Fibroblast of skin of abdomen (primary cell): ENCODE measurements at places on chromosomes 5 and 9.

- DNase-seq: no peak
Observed at GRCh38 chr5:103561685-103562452, 720 bp downstream of the NUDT12 start.

DNA sequence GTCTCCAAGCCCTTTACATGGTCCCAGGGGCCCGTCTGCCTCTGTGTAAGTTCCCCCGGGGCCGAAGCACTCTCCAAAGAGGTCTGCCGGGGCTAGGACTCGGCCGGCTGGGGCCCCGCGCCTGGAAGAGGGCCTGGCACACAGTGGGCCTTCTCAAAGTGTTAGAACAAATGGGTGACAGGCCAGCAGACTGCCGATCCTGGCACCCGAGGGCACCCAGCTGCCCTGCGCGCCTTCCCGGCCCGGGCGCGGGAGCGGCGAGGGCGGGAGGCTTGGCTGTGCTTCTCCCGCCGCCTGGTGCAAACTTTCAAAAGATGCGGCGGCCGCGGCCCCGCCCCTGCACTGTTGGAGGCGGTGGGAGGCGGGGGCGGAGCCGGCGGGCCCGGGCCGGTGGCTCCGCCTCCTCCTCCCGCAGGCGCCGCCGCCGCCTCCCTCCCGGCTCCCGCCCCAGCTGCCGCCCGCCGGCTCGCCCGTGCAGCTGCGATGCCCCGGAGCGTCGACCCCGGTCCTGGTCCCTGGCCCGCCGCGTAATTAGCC lies at the start of gene NEURL1B:
TSS of gene NEURL1B (plus strand) at position 442 of the 537 bp plus-strand sequence. CDS start 144 bp downstream, outside the sequence.
- peak; percentile 66 for DNase-seq

GRCh38 chr9:100671898-100672297 lies 94.0 kb downstream of the CAVIN4 start:
- no peak for DNase-seq

GRCh38 chr5:62494772-62495171 lies 82.2 kb downstream of the IPO11 start:
- DNase-seq: no peak

DNA sequence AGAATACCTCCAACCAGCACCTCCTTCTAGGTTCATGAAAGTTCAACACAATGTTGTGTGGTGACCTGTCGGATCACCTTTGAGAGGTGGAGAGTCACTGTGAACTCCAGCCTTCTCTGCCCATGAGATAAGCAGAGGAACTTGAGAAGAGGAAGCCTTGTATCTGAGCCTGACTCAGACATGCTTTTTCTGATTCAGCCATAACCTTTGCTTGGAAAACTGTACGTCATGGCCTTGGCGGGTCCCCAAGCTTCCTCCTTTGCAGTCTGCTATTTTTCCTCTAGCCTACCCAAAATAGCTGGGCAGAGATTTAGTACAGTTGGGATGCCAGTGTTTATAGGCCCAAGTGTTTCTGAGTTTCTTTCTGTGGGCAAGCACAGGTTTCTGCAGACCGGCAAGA lies 274.7 kb downstream of the CETN3 start:
- peak; percentile 36 for DNase-seq

DNA sequence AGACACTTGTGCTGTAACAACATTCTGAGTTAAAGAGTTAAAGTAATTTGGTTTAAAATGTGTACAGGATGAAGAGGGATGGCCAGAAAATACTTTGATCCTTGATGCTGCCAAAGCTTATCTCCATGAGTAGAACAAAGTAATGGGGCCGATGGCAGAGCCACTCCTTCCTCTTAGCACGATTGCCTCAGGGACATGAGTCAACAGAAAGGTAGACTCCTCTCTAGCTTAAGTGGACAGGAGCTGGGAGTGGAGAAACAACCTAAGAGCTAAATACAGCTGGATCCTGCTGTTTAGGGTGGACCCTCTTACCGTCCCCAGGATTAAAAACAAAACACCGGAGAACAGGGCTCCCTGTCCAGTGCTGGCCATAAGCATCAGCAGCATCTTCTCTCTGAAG lies 267.3 kb downstream of the IRX1 start:
- no peak for DNase-seq
